ENCODE measurements at places on chromosomes 3 and 15. TPM values are rescaled to one million over a fixed set of nuclear protein-coding genes. Genes with fewer than 3 reads are reported as not detected.

DNA sequence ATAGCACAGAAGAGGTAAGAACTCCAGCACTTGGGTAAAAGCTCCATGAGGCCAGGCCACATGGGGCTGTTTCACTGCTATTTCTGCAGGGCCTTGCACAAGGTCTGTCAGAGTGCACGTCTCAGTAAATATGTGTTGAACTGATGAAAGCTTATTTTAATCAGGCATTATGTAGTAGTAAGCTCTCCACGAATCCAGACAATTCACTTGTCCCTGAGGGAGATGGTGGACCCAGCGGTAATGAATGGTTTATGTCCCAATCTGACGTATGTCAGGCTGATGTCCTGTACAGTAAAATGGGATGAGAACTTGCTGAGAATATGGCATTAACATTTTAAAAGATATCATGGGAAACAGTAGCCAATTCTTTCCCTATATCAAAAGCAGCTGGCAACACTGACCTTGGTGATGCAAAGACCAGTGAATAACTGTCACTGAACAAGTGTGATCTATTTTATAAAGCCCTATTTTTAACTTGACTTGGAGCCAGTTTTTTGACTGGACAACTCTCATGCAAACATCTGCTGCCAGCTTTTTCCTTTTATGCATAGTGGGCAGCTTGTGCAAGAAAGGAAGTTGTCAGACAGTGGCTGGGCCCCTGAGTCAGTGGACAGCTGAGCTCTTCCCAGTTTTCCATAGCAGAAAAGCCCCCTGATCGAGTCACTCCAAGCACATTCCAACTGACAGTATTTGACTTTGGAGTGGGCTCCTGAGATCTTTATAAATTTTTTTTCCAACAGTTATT lies 519.8 kb upstream of the MDFIC2 start:
- DNase-seq = no peak

GRCh38 chr3:56557831-56558170 lies 826 bp downstream of the CCDC66 start:
- no peak for DNase-seq

Gene GRAMD1C
- 5.1 TPM for polyA plus RNA-seq

Gene BNC1
- polyA plus RNA-seq = 0.03 TPM

- no peak for DNase-seq
These were observed 846.3 kb upstream of the ARPP21 start for GRCh38 chr3:34793057-34793456.

DNA sequence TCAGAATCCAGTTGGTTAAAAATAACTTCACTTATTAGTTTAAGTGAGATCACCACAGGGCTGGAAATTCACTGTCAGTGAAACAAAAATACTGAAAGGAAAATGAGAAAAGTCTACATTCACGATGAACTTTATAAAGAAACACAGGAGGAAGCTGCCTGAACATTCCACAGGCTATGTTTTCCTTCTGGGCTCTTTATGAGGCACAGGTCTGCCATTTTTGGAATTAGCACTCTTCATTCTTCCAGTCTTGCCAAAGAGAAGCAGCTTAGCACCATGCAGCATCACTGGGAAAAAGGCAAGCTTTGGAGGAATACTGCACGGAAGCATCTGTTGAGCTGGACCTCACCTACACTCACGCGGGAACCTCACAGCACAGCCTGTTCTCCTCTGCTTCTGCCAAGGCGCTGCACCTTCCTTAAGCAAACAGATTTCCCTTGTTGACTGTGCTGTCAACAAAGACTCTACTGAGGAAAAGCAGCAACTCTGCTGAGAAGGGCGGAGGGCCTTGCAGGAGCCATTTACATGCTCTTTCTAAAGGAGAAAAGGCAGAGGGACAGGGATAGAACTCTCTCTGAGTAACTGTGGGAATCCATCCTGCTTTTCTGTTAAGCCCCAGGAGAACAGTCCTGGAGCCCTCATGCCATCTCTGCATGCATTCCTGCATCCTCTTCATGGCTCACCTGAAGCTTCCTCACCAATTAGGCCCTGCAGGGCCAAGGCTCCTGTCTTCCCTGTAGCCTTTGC lies 15.7 kb downstream of the SUSD5 start:
- no peak for DNase-seq

DNA sequence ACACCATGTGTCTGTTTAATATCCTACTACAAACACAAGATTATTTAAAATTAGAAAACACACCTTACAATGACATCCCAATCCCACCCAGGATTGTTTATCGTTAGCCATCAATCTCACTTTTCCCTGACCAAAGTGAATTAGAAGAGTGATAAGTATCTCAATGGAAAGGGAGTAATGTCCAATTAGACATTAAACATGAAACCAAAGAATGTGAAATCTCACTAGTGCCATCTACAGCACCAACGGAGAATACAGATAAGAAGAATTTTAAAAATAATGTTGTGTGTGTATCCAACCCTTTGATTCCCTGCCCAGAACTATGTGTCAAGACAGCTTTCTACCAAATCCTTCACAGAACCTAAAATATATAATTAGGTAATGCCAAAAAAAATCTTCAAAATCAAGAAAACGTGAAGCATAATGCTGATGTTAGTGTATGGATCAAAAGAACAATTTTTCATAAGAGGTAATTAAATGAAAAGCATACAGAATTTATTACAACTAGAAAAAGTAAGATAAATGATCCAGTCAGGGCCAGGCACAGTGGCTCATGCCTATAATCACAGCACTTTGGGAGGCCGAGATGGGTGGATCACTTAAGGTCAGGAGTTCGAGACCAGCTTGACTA lies 64.2 kb downstream of the SCAPER start:
- DNase-seq = no peak

GRCh38 chr15:67968966-67969365 lies 85.1 kb upstream of the PIAS1 start:
- DNase-seq = no peak

DNA sequence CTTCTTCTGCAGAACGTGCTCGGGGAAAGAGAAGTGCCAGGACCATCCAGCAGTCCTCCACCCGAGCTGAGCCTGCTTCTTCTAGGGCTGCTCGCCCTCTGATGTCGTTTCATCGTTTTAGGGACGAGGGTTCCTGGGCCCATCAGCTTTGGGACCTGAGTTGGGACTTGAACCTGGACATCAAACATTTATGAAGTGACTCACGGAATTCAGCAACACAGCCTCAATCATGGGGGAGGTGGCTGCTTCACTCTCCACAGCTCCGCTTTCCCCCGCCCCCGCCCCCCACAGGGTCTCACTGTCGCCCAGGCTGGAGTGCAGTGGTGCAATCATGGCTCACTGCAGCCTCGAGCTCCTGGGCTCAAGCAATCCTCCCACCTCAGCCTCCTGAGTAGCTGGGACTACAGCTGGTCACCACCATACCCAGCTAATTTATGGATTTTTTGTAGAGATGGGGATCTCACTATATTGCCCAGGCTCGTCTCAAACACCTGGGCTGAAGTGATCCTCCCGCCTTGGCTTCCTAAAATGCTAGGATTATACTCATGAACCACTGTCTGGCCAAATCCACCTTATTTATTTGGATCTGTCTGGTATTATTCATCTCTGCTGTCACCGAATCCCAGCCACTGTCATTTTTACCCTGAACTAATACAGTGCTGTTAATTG lies 725 bp upstream of the SCAMP2 start:
- DNase-seq = no peak

DNA sequence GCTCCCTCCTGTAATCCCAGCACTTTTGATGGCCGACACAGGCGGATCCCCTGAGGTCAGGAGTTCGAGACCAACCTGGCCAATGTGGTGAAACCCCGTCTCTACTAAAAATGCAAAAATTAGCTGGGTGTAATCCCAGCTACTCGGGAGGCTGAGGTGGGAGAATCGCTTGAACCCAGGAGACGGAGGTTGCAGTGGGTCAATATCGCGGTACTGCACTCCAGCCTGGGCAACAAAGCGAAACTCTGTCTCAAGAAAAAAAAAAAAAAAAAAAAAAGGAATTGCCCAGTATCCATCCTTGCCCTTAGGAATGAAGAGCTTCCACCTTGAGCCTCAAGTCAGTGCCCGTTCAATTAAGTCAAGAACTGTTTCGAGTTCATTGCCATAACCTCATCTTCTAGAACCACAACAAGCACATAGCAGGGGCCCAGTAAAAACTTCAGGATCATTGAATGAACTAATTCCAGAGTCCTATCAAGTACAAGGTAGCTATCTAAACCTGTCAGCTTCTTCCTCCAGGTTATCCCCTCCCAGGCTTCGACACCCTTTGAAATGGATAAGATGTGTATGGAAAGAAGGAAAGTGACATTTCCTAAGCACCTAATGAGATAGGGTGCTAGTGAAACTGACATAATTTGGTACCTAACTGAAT lies 826 bp downstream of the DBR1 start:
- DNase-seq = no peak

- DNase-seq = peak; percentile 68
These were observed 45.4 kb downstream of the WNT7A start for GRCh38 chr3:13834258-13835035.

Gene RTP3
- not detected for polyA plus RNA-seq

GRCh38 chr3:72370947-72371346 lies 477.3 kb downstream of the SHQ1 start:
- DNase-seq = no peak

DNA sequence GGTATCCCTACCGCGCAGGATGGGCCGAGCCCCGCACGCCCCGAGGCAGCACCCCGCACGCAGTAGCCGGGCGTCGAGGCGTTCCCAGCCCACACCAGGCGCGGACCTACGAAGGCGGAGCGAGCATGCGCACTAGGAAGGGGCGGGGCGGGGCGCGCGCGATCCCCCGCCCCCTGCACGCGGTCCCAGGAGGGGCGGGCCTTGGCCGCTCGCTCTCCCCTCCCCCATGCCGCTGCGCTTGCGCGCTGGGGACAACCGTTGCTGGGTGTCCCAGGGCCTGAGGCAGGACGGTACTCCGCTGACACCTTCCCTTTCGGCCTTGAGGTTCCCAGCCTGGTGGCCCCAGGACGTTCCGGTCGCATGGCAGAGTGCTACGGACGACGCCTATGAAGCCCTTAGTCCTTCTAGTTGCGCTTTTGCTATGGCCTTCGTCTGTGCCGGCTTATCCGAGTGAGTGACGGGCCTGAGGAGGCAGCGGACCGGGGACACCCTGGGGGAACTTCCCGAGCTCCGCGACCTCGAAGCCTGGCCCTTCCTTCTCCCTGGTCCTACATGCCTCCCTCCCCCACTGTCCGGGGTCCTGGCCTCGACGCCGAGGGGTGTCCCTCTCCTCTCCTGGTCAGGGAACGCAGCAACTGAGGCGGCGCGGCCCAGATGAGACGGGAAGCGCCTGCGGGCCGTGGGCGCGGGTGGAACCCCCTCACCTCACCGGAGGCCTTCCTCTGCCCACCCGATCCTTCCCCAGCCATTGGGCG lies at the start of gene SPESP1:
SPESP1 (plus strand) TSS at position 258 of the 755 bp plus-strand sequence; CDS start at position 387, 129 bp downstream.
- DNase-seq = peak; percentile 91

Gene RNU5B-1
- polyA plus RNA-seq = not detected

DNA sequence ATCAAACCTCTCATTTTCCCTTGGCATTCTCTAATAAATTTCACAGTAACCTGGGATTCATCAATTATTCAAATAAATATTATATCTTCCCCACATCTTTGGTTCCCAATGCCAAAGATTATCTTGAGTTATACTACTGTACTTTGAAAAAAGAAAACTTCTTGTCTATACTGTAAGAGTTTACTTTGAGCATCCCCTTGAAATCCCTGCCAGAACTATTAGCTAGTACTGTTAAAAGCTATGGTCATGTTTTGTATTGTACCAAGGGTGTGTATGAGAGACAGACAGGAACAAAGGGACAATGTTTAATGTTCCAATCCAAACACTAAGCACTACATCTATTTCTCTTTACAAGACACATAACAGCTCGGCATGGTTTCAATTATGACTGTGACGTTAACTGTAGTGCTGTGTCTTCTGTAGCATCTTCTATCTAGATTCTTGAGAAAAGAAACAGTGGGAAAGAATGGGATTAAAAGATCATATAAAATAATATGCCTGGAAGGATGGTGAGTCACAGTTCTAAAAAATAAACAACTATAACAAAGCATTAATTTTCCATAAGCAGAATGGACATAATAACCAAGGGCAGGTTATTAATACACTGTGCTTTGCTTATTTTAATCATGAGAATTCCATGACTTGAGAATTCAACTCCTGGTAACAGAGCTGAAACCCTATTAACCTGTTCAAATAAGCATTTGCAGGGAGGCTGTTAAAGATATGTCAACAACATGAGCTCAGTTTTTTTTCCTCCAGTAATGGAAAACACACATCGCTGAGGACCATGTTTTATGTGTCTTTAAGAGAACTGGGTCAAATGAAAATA lies 71.1 kb downstream of the ALDH1A2 start:
- DNase-seq = no peak

Gene HYAL1
- 46.6 TPM for polyA plus RNA-seq

DNA sequence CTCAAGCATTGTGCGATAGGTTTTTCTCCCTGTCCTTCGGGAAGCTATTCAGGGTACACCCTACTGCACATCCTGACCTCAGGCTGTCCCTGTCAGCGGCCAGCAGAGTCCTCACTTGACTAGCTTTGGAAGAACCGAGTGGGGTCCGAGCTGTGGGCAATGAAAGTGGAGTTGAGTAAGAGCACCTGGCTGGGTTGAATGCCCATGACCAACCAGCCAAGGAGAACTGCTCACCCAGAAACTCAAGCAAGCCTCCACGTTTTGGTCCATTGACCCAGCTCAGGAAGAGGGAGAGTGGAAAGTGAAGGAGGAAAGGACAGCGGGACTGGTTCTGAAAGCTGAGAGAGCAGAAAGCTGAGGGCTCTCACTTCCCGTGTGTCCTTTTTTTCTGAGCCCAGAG lies 36.0 kb upstream of the HDGFL3 start:
- DNase-seq = no peak

DNA sequence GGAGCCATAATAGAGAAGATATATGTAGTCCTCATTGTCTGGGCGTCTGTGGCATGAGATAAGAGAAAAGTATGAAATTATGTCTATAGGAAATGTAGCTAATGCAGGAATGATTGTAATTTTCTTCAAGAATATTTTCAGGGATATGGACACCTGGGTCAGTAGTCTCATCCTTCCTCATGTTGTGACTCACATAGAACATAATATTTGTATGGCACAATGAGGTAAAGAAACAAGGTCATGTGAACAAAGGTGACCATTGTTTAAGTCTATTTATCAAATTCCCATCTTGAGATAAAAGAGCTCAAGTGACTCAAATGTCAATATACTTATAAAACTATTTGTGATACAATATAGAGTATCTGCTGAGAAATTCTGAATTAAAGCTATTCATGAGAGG lies 345.5 kb upstream of the ROBO1 start:
- DNase-seq = no peak

DNA sequence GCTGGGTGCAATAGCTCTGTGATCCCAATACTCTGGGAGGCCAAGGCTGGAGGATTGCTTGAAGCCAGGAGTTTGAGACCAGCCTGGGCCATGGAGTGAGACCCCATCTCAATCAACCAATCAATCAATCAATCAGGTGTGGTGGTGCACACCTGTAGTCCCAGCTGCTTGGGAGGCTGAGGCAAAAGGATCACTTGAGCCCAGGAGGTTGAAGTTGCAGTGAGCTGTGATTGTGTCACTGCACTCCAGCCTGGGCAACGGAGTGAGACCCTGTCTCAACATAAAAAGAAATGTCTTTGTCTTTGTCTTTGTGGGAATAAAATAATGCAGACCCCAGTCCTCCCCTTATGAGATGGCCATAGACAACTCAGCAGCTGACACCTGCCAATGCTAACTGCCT lies 34.9 kb upstream of the TLE3 start:
- no peak for DNase-seq

Gene SI
- not detected for polyA plus RNA-seq

Gene TMC3
- polyA plus RNA-seq = not detected

- DNase-seq = peak; percentile 82
These were observed 7.2 kb upstream of the IVD start for GRCh38 chr15:40398413-40398873.
